Activated T-cell treated with anti-CD3 and anti-CD28 coated beads for 1 hour (primary cell): ENCODE measurements at places on chromosomes 13 and 19.
A peak's percentile ranks its signal among the peaks of the same experiment; 100 is the strongest.

DNA sequence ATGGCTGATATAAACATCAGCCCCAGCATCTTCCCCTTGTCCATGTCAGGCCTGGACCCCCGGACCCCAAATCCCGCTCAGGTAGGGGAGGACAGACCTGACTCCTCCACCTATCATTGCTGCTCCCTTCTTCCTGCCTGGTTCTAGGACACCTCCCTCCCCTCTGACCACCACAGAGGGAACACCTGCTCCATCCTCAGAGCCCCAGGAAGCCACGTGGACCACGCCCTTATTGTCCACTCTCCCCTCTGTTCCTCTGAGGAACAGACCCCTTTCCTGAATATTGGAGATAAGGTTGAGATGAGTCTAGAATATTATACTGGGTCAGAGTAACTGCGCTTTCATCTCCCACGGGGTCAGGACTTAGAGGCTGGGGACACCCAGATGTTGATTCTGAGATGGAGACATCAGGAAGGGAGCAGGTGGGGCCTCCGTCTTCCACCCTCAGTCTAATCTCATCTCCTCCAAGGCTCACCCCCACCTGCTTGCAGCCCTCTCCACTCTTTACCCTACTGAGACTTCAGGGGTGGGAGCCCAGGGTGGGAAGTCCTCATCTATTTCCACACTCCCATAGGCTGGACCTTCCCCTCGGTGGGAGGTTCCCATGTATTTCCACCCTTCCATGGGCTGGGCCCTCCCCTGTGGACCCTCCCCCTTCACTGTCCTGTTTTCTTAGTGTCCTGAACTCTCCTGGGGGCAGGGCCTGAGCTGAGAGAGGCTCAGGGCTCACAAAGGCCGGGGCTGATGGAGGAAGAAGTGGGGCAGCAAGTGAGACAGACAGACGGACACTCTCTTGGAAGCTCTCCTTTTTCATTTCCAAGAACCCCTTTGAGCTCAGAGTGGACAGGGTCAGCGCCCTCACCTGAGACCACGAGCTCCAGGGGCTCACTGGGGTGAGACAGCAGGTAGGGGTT lies 2.7 kb downstream of the LILRA4 start:
- no peak for DNase-seq

DNA sequence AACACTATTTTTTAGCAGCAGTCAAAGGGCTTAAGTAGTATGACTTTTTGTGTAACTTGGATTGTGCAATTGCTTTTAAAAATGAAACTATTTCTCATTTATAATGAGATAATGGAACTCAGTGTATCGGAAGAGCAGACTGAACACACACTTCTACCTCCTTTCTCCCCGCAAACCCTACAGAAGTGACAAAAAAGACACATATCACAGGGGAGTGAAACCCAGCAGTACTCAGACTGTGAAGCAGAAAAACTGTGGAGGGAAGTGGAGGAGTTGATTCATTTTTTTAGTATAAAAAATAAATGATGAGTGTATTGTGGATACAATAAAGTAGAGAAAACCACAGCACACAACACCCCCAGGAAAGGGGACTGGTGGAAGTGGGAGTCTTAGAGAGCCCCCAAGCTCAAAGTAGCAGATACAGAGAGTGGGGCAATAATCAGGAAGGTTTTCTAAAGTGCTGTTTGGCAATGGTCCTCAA lies 9.7 kb downstream of the LPAR6 start:
- no peak for DNase-seq

DNA sequence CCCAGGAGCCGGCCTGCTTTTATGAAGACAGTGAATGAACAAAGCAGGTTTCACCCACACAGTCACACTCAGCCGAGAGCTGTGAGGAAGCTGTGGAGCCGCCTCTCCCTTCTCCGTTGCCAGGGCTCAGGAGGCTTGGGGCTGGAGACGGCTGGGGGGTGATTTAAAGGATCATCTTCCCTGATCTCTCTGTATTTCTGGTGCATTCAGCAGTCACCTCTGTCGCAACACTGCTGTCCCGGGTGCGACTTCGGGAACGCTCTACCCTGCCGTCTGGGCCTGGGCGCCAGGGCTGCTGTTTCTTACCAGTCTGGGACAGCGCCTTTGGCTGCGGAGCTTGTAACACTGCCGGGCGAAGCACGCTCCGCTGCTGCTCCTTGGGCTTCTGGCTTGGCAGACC lies 18.1 kb downstream of the CAPS start:
- no peak for DNase-seq

GRCh38 chr19:36032251-36033104 lies at the start of gene CLIP3:
Gene CLIP3, minus strand, starts transcription at chr19:36032873. Its CDS starts 516 bp downstream, at chr19:36032357.
- peak; percentile 38 for DNase-seq

DNA sequence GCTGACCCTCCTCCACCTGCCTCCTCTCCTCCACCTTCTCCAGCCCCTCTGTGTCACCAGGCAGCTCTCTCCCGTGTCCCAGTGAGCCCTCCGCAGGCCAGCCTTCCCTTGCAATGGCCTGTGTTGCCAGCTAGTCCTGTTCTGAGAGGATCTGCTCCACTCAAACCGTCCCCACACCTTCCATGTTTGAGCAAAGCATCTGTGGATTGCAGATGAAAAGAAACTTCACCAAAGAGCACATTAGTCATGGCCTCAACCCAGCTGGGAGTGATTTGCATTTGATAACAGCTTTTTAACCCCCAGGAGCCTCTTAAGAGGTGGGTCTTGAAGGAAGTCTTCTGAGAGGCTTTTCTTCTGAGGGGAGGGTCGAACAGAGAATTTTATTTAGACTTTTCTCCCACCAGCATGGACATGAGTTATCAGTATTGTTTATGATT lies 72.8 kb downstream of the COL4A2 start:
- DNase-seq: no peak

DNA sequence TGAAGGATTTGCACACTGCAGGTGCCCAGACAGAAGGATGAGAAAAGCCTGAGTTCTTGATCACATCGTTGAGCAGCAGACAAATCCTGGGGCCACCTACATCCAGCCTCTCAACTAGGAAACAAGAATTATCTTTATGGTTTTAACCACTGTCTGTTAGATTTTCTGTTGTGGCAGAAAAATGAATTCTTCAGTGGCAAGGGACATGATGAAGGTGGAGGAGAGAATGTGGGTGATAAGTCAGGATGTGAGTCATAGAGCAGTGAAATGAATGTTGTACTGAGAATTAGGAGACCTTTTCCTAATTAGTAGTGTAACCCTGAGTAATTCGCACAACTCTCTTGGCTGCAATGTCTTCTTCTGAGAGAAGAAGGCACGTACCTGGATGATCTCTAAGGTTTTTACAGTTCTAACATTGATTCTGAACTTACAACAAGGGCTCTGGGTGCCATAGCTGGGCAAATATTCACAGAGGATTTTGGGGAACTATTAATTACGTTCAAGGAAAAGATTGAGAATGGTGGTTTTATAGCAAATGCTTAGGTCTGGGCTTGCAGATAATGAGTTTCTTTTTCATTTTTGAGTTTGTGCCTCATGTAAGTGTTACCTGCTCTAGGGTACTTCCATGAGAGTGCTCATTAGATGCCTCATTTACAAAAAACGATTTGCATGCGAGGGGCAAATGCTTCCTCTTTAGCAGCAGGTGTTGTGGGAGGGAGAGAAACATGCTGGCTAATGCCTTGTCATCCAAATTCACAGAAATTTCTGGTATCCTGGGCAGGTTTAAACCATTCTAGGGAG lies 111.0 kb upstream of the KL start:
- DNase-seq: no peak

- no peak for DNase-seq
Observed at GRCh38 chr13:73857106-73857505, 277.1 kb downstream of the KLF12 start.

GRCh38 chr13:31322702-31323405 lies 123.1 kb downstream of the B3GLCT start:
- no peak for DNase-seq

DNA sequence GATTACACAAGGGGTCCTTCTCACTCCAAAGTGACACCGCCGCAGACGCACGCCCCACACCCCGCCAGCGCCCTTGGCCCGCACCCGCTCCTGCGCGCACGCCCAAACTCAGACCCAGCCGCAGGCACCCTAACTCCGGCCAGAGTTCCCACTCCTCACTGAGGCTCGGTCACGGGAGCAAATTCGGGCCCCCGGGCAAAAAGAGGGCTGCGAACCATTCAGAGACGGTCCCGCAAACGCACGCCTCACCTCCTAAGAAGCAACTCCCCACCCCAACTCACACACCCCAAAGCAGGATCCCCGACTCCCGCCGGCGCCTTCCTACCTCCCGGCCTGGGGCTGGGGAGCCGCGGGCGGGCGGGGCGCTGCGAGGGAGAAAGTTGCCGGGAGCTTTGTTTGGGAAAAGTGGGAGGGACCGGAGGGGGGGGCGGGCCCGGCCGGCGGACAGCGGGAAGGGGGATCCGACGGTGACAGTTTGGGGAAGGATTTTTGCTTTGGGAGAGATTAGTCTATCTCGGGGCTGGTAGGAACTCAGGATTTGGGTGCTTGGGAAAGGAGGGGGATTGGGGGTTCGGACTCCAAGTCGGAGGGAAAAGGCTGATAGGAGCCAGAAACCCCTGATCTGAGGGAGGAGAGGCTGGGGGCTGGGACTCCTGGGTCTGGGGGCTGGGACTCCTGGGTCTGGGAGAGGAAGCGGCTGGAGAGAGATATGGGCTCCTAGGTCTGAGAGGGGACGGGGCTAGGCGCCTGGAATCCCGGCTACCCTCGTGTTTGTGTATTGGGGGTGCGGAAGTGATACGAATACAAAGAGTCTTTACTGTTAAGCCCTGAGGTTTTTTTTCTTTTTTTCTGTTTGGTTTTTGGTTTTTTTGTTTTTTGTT lies at the start of gene TEAD2:
Gene TEAD2 (minus strand): TSS at position 369 of the 881 bp plus-strand sequence. CDS start 2,341 bp downstream, outside the sequence.
- DNase-seq: no peak

- DNase-seq: peak; percentile 77
Observed at GRCh38 chr19:48933382-48933932, at the start of gene DHDH. Gene DHDH, plus strand, starts transcription at chr19:48933699. Its CDS starts 23 bp downstream, at chr19:48933722.

- DNase-seq: no peak
Observed at GRCh38 chr19:41420101-41420880, 6.9 kb downstream of the B3GNT8 start.

DNA sequence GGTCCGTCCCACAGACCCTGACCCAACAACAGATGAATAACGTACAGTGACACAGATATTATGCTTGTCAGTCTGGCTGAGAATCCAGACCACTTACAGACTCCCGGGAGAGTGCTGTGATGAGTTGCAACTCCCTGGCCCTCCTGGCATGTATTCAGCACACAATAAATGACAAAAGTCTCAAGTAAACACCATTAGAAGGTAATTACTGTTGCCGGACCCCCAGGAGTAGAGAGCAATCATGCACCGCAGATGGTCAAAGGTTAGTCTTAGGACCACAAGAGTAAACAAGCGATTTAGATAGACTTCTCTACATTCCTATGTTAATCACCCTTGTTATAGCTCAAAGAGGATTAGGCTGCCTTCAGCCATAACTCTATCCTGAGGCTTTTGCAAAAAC lies 726.4 kb upstream of the GPC6 start:
- no peak for DNase-seq

- no peak for DNase-seq
Observed at GRCh38 chr19:1256646-1257474, 8.5 kb downstream of the MIDN start.

GRCh38 chr19:51485960-51486660 lies 7.8 kb downstream of the CEACAM18 start:
- DNase-seq: no peak

DNA sequence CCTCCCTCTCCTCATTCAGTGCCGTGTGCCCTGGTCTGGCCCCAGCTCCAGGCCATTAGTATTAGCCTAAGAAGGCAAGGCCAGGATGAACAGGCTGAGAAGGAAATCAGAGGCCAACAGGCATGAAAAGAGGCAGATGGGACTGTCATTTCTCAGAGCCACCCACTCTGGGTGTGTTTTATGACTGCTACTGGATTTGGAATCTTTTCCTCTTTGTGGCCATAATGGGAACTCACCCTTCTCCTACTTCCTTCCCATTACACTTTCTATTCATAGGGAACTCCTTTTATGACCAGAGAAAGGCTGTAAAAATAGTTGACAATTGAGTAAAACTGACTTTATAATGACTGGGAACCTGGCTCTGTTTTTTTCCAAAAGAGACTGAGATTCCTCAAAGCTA lies 17.7 kb downstream of the CEACAM8 start:
- DNase-seq: no peak

GRCh38 chr13:93776936-93777335 lies 550.3 kb downstream of the GPC6 start:
- no peak for DNase-seq

GRCh38 chr13:46637213-46637612 lies 84.2 kb downstream of the LRCH1 start:
- no peak for DNase-seq

GRCh38 chr13:27183561-27184147 lies 12.0 kb upstream of the USP12 start:
- no peak for DNase-seq

DNA sequence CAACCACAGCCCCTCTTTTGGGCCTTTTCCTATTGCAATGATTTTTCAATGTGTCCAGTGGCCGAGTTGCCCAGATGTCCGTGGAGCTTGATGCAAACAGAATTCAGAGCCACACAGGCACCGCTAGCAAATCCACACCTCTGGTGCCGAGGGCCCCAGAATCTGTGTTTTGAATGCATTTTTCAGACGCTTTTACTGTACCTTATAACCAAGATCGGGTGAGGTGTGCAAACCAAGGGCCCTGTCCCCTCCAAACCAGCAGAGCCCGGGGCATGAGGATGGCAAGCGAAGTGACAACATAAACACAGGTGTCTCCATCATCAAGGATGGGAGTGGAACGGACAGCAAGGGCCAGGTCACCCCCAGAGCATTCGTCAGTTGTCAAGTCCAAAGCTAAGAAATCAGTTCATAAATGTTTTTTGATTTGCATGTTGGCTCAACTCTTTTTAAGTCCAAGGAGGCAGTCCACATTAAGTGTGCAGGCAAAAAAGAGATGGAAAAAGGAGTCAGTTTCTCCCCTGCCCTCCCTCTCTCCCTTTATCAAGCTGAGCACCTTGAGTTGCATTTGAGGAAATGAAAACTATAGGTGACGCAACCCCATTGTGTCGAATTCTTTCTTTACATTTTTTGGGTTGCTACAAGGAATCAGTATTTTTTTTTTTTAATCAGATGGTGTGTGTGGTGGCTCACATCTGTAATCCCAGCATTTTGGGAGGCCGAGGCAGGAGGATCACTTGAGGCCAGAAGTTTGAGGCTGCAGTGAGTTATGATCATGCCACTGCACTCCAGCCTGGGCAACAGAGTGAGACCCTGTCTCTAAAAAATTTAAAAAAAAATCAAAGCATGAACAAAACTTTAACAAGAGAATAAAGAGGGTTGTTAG lies 2.9 kb downstream of the CCDC8 start:
- no peak for DNase-seq

GRCh38 chr19:39843919-39844793 lies 2.0 kb downstream of the FBL start:
- no peak for DNase-seq

DNA sequence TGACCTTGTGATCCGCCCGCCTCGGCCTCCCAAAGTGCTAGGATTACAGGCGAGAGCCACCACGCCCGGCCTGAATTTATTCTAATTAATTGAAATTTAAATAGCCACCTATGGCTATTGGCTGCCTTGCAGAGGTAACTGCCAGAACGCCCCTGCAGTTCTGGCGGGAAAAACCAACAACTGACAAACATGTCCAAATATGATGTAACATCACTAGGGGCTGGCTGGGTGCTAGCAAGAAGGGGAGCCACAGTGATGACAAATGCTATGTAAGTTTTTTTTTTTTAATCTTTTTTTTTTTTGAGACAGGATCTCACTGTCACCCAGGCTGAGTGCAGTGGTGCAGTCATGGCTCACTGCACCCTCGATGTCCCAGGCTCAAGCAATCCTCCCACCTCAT lies 12.9 kb downstream of the ZSWIM9 start:
- DNase-seq: no peak

- DNase-seq: no peak
Observed at GRCh38 chr13:101529422-101529821, 76.9 kb downstream of the ITGBL1 start.

- DNase-seq: no peak
Observed at GRCh38 chr19:6250024-6250615, 29.7 kb downstream of the MLLT1 start.

GRCh38 chr19:41303954-41304353 lies 6.0 kb upstream of the CCDC97 start:
- DNase-seq: no peak
